ENCODE measurements at places on chromosomes 6 and 20.

DNA sequence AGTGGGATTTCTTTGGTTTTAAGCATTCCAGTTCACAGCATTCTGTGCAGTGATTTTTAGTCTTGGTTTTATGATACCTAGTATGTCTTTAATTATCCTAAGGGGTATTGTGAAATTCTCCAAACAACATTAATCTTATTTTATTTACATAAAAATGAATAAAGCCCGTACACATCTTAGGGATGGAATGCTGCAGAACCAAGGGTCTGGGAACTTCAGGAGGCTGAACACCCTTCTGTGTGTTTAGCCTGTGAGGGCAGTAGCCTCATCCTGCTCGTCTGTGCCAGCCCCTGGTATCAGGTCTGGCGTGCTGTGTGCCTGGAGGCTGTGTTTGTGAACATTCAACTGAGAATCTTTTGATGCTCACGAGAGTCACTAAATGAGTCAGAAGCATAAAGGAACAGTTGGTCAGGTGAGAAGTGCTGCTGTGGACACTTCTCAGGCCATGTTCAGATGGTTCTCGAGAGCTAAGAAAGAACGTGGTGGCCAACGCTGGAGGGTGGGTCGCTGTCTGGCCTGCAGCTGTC lies 25.2 kb upstream of the C20orf204 start:
- DNase-seq = no peak

DNA sequence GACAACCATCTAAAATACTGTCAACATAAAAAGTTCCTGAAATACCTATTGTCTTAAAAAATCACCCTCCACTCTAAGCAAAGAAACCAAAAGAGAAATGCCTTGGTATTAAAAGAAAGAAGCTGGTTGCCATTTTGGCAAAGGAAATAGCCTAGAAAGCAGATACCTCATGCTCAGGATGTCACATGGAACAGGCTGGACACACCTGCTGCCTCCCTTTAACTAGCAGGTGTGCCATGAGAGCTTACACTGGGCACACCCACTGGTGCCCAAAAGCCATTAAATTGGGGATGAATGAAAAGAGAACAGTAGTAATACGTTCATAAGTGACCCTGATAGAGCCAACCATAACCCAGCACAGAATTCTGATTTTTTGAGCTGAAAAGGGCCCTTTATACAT lies 1.5 kb downstream of the SLC23A2 start:
- no peak for DNase-seq

GRCh38 chr6:167338541-167339117 lies 13.7 kb downstream of the TTLL2 start:
- DNase-seq = no peak

GRCh38 chr6:71292001-71292400 lies 3.4 kb downstream of the OGFRL1 start:
- no peak for DNase-seq

GRCh38 chr6:4564801-4565271 lies 211.4 kb upstream of the CDYL start:
- DNase-seq = no peak

GRCh38 chr20:52484438-52484837 lies 292.9 kb upstream of the ZFP64 start:
- DNase-seq = no peak

GRCh38 chr6:4903751-4904370 lies 100.0 kb downstream of the RPP40 start:
- DNase-seq = no peak

- DNase-seq = no peak
Measured at GRCh38 chr6:42042108-42042507, 8.2 kb upstream of the TAF8 start.

DNA sequence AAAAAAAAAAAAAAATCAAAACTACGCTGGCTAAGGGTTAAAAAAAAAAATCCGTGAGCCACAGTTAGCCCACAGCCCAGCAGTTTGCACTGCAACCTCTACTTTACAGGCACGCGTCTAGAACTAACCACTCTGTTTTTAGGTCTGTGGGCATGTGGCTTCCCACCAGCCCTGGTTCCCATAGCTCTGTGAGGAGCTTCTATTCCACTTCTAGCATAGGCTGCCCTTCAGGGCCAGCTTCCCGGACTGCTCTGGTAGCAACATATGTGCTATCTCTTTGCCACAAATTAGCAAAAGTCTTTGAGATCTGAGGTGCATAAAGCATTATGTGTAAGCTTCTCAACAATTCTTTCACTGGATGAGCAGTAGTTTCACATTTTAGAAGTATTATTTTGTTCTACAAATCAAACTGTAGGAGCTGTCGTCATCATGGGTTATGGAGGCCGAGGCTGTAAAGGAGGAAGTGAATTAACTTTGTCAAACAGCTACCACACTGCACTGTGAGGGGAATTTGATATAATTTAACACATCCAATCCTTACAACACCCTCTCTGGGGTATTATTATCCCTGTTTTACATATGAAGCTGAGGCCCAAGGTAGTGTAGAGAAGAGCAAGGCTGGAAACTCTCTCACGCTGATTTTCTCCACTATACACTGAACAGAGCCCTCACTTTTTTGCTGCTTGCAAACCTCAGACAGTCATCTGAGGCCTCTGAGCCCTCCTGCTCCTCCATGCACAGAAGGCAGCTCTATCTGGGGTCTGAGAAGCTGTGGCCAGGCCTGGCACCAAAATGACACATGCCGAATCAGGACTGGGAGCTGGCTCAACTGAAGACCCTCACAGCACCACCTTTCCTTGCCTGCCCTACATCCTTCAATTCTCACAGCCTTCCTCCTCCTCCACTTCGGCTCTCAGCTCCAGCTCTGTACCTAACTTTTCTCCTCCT lies 35.4 kb downstream of the MAN1A1 start:
- no peak for DNase-seq

DNA sequence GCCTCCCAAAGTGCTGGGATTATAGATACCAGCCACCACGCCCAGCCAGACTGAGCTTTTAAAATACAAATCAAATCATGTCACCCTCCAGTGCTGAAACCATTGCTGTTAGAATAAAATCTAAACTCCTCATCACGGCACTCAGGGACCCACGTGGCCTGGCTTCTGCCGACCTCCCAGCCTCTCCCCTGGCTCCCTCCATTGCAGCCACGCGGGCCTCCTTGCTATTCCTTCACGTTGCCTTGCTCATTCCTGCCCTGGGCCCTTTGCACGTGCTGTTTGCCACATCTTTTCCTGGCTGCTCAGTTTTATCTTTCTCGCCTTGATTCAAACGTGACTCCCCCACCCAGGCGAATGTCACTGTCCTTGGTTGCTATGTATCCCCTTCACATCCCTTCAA lies 244.6 kb downstream of the PREX1 start:
- no peak for DNase-seq

- DNase-seq = no peak
Measured at GRCh38 chr6:14026831-14027539, 90.6 kb upstream of the CD83 start.

GRCh38 chr6:46490425-46491200 lies 636 bp downstream of the RCAN2 start:
- no peak for DNase-seq

- DNase-seq = no peak
Measured at GRCh38 chr20:24629668-24630067, 160.2 kb downstream of the SYNDIG1 start.

DNA sequence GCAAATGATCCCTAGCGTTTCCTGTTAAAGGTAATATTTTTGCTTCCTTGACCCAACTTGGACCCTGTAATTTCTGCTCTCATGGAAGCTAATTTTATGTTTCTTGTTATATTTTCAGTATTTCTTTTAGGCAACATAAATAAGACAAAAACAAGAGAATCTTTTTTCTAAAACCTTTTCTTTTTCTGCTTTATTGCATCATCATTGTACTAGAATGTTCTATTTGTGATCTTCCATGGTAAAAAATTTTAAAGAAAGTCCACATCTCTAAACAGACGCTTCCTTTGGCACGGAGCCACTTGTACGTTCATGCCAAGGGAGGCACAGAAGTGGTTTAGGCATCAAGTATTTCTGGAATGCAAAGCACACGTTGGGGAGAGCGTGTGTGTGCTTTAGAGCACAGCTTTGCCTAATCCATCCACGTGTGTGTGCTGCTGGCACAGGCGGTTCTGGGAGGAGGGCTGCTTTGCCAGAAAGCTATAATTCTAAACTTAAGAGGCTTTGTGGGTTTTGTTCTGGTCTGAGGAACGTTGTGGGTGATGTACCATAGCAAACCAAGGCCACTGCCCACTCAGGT lies 98.3 kb downstream of the SASH1 start:
- DNase-seq = no peak

DNA sequence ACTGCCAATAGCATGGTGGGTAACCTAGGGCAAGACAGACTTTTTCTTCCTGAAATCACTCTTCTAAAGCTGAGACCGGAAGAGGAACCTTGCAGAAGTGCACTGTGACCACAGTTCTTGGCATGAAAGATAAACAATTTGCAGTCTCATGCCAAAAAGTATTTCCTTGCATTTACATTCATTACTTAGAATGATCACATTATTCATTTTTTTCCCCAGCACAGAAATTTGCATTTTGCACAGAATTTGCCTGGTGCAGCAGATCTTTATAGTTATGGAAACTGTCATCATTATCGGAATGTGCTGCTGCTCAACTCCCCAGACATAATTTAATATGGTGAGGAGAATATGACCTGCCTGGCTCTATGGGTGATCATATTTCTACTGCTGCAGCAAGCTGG lies 42.2 kb upstream of the EDN3 start:
- DNase-seq = no peak

GRCh38 chr6:90468080-90468479 lies 118.8 kb downstream of the MAP3K7 start:
- DNase-seq = no peak

DNA sequence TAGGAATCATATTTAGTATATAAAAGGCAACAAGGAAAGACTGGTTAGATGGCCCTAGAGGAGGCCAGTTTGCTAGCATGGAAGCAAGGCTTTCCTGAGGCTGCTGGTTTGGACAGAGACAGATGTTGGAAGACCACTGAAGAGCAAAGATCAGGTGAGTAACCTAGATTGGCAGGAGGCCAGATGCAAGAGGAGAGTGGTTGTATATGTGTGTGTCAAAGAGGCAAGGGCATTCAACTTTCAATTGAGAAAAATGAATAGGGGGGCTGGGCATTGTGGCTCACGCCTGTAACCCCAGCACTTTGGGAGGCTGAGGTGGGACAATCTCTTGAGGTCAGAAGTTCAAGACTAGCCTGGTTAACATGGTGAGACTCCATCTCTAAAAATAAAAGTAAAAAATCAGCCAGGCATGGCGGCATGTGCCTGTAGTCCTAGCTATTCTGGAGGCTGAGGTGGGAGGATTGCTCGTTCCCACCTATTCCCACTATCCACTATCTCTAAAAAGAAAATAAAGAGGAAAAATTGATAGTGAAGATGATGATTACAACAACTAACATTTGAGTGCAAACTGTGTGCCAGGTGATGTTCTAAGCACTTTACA lies 79.8 kb downstream of the PRDM1 start:
- no peak for DNase-seq

DNA sequence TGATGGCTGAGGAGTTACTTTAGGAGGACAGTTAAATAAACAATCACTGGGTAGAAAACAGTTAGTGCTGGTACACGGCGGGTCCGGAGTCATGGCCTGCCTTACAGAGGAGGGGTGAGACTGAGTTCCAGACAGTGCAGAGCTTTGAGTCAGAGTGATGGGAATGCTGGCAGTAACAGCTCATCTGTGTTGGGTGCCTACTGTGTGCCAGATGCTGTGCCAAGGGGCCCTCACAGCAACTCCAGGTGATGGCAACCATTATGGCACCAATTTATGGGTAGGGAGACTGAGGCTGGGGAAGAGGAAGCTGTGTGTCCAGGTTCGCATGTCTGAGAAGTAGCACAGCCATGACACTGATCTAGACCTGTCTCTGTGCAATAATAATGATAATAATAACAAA lies 132.6 kb downstream of the CEBPB start:
- DNase-seq = no peak

DNA sequence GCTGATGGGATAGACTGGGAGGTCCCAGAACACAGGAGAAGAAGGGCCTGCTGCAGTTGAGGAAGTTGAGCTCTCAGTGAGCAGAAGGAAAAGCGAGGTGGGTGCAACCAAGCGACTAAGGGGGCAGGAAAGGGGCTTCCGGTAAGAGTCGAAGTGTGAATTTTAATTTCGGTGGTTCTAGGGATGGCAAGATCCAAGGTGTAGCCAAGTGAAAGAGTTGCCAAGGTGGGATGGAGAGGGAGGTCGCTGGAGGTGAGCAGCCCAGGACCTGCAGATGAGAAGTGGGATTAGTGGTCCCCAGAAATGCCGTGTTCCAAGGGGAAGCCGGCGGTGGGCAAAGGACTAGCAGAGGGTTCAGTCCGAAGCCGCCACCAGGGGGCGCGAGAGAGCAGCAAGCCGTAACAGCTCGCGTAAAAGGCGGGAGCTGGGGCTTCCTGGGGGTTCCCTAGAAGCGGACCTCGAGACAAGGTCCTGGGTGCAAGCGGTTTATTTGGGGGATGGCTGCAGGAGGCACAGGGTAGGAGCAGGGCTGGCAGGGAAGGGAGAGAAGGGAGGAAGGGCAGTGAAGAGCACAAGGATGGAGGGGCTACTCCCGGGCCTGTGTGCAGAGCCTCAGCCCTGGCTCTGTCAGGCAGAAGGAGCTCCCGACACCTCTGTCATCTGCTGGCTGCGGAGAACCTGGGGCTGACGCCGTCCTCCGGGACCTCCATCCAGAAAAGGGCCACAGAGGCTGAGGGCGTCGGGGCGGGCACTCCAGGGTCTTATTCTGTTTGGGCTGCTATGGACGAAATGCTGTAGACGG lies 103.6 kb downstream of the PAX1 start:
- no peak for DNase-seq

DNA sequence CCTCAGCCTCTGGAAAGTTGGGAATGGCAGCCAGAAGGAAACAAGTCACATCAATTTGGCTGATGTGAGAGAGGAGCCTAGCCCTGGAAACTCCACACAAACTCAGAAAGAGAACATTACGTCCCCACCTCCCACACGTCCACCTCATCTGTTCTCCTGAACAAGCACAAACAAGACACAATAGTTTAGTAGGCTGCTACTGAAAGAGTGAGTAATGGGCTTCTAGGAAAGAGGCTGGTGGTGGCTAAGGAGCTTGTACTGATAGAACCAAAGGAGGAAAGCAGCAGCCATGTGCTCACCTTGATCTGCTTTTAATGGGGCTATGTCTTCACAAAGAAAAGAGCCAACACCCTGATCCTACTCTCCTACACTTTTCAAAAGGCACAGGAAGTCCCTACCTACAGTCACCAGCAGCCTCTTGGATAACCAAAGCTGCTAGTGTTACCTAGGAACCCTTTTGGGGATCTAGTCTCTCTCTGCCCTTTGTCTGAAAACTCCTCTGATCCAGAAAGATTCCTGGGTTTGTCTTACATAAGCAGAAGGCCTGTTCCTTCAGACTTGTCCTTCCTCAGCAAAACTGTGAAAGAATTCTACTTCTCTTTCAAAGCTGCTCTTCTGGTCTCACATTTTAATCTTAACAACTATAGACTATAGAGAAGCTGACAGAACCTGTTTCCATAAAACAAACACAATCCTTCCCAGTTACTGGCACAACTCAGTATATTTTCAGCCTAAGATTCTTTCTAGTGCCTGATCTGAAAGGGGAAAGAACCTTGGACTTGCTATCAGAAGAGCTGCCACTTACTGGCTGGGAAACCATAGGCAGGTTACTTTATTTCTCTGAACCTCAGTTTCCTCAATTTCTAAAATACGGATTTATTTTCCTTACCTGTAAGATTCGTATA lies 3.1 kb downstream of the PLAGL2 start:
- peak; percentile 44 for DNase-seq

DNA sequence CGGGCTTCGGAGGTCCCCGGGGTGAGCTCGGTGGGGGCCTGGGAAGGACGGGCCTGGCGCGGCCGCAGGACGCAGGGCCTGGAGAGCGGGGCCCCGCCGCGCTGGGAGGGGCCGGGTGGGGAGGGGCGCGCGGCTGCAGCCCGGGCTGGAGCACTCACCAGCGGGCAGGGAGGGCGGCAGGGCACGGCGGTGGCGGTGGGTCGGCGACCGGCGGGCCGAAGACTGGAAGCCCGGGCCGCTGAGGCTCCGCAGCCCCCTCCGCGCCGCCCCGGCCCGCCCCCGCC lies at the start of gene GATA5:
Gene GATA5, minus strand, starts transcription at position 224 of the 284 bp plus-strand sequence. CDS start 474 bp downstream, outside the sequence.
- DNase-seq = no peak
